ENCODE measurements at places on chromosomes 6 and 20.

DNA sequence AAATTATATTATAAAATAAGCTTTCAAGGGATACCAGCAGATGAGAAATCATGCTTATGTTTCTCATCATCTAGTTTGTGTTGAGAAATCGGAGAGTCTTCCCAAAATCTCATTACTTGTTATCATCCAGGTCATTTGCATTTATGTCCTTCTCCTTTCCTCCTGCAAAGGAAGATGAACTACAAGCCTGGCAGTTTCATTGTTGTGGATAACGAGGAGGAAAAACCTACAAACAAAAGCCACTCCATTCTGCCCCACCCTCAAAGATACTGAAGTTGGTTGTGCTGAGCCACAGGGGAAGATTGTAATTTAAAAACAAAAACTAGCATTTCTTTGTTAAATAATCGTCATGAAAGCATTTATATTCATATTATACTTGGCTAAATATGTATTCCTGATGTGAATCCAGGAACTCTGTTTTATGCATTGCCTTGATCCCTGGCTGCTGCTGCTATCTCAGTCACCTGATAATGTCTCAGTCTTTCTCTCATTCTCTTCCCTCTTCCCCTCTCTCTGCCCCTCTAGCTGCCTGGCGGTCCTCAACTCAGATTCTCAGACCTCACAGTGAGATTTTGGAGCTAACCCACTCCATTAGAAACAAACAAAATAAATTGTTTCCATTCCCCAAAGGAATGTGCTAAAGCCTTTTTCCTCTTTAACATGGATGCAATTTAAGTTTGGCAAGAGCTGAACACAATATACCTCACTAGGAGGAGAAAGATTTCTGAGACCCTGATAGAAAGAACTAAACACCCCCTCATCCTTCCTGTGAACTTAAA is 185.3 kb downstream of the ADAT2 start:
- no peak for DNase-seq

DNA sequence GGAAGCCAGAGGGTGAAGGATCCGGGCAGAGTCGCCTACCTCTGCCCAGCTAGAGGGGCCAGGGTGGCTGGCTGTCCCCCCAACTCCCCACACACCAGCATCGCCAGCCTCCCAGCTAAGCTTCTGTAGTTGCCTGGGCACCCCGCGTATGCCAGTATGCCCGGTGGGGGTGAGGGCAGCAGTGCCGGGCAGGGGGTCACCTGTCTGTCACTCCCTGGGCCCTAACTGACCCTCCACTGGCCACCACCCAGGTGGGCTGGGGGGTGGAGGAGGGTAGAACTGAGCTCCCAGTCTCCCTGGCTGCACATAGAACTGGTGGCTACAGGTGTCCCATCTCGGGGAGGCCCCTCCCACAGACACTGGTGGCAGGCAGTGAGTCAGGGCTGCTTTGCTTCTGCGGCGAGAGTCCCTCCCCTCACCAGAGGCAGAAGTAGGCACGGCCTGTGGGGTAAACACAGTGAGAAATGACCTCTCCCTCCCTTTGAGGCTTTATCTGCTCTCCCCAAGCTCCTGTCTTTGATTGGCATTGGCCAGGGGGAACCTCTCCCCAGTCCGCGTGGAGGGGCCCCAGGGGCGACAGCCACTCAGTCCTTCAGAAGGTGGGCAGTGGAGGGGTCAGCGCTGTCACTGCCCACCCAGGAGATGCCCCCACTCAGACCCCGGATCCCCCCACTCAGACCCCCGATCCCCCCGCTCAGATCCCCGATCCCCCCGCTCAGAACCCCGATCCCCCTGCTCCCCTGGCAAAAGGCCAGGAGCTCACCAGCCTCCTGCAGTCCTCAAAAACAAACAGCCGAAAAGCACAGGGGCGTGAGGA is 2.5 kb downstream of the NTSR1 start:
- peak; percentile 44 for DNase-seq

DNA sequence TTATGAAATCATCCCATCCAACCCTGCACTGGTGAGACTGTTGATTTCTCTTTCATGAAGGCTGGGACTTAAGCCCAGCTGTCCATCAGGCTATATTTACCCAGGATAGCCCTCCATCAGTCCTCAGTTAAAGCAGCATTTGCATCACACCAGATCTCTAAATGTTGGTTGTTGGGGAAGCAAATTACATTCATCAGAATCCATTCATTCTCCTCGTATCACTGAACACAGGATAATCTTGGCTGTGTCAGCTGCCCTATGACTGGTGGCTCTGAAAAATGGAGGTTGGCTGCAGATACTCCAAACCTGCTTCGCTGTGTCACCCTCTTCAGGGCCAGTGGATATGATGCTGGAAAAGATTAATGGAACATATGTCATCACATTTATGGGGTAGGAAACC is 718.3 kb downstream of the KIF16B start:
- DNase-seq = no peak

- no peak for DNase-seq
These were observed 100.9 kb upstream of the IYD start for GRCh38 chr6:150267686-150268561.

- DNase-seq = no peak
These were observed 68.3 kb downstream of the ANKRD6 start for GRCh38 chr6:89501222-89501621.

GRCh38 chr6:149846321-149846720 is 17.8 kb downstream of the LRP11 start:
- no peak for DNase-seq

DNA sequence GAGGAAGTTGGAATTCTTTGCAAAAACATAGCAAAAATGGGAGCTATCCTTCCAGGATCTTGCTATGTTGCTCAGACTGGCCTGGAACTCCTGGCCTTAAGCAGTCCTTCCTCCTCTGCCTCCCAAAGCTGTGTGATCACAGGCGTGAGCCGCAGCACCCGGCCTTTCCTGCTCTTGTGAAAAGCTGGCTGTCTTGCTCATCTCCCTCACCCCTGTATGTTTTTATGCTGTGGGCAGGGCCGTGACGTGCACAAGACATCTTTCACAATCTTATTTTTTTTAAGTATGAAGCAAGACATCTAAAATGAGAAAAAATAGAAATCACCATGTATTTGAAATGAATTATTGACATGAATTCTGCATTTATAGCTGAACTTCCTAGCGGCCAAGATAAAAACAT is 110.4 kb downstream of the SAMD5 start:
- no peak for DNase-seq

DNA sequence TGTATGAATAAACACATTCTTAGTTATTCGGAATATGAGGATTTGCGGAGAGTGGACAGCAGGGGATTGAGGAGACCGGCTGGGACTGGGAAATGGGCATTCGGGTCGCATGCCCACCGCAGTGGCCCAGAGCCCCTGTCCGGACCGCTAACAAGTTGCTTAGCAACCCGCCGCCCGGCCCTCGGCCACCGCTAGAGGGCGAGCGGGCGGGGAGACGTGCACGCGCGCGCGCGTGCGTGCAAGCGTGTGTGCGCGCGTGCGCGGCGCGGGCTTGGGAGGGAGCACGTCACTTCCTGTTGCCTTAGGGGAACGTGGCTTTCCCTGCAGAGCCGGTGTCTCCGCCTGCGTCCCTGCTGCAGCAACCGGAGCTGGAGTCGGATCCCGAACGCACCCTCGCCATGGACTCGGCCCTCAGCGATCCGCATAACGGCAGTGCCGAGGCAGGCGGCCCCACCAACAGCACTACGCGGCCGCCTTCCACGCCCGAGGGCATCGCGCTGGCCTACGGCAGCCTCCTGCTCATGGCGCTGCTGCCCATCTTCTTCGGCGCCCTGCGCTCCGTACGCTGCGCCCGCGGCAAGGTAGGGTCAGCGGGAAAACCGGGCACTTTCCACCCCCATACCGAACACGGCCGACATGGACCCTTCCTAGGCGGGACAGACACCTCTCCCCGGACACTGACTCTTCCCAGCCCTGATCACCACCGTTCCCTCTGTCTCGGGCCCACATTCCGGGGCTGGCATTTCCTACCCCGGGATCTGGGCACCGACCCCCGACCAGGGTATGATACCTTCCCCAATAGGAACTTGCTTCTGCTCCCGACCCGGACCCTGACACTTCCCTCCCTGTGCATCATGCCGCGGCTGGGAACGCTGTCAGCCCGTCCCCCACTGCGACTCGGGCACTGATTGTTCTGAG is at the start of gene HM13:
TSS of gene HM13 (plus strand) at position 289 of the 918 bp plus-strand sequence. CDS start at position 399, 110 bp downstream.
- DNase-seq = peak; percentile 92

- DNase-seq = no peak
These were observed at the start of gene LKAAEAR1 for GRCh38 chr20:64083804-64084684. Gene LKAAEAR1, minus strand, starts transcription at chr20:64084398. Its CDS starts 179 bp downstream, at chr20:64084219.

GRCh38 chr6:19465760-19466159 is 371.4 kb upstream of the ID4 start:
- DNase-seq = no peak

GRCh38 chr20:17809362-17810061 is 109.7 kb downstream of the BANF2 start:
- no peak for DNase-seq
